ENCODE measurements at places on chromosomes 6 and 20. TPM values are rescaled to one million over a fixed set of nuclear protein-coding genes. Genes with fewer than 3 reads are reported as not detected.

The LAMP5 gene
- not detected for total RNA-seq

The TFAP2A gene
- 22.5 TPM for total RNA-seq

GRCh38 chr6:29564875-29565274 lies 5.3 kb upstream of the UBD start:
- H3K4me1 ChIP-seq: no peaks in the 10 kb centered on the region
- DNase-seq: no peak
- H3K4me3 ChIP-seq: no peak overlapping the region
- H3K27ac ChIP-seq: no peak overlapping the region
- H3K27me3 ChIP-seq: no peaks in the 10 kb centered on the region

DNA sequence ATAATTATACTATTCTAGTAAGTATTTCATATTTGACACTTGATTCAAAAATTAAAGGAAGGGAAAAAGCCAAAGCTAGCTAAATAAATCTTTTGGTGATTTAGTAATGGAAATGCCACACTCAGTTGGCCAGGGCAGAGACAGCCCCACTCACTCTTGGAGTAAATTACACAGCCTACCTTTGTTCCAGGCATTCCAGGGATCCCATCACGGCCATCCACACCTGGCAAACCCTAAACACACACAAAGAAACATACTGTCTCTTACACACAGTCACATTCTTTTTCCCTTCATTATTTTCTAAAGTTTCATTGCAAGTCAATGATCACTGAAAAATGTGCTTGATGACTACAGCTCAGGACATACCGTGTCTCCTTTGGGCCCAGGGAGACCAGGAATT lies 48.1 kb downstream of the COL9A1 start:
- no peak overlapping the region for H3K27ac ChIP-seq
- DNase-seq: no peak
- no peaks in the 10 kb centered on the region for H3K27me3 ChIP-seq
